ENCODE measurements at places on chromosomes 11 and 22.

GRCh38 chr22:38866399-38867123 lies 5.5 kb downstream of the CBX6 start:
- DNase-seq = no peak

DNA sequence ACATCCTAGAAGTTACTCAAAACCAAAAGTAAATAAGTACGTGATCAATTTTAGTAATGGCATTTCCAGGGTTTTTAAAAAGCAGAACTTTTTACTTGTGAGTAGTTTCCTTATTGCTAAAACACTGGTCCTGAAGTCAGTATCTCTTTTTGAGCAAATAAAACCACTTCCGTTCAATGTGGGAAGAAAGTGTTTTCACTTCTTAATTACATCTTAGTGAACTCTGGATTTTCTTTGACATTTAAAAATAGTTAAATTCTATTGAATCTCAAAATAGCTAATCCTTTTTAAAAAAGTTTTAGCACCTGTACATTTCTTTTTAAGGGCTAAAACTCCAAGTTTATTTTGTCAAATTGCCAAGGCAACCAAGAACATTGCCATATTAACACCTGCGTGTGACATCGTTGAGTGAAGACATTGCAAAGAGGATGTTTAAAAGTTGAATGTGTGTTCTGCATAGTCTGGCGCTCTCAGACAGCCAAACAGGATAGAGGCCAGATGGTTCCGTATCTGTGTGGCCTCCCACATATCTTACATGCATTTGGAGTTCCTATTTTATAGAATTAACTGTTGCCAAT lies 17.2 kb upstream of the OR5B21 start:
- DNase-seq = no peak

- peak; percentile 97 for DNase-seq
Observed at GRCh38 chr11:12411806-12412727, 34.7 kb downstream of the PARVA start.

DNA sequence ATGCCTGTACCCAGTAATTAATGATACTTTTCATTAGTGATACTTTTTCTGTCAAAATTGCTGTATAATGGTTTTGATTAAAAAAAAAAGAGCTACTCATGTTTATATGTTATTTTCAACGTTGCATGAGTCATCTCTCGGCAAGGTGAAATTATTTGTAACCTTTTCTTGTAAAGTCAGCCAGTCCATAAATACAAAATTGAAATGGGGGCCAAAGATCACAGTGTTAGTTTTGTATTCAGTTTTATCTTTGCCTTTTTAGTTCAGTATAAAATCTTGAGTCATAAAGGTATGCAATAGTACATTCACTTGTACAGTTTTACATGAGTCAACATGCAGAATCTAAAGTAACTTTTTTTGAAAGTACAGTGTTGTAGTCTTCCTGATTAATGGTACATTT lies 4.3 kb downstream of the ARHGEF12 start:
- no peak for DNase-seq

DNA sequence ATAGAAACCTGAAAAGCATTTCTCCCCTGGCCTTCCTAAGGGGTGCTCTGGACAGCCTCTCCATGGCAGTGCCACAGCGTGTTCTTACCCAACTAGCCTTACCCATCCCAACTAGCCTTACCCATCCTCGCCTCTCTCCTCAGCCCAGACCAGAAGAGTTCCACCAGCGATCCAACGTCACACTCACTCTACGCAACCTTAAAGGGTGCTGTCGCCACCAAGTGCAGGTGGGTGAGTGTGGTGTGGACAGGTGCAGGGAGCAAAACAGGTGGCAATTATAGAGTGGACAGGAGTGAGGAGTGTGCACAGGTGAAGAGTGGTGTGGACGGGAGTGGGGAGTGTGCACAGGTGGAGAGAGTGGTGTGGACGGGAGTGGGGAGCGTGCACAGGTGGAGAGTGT lies 17.8 kb downstream of the TMEM121B start:
- DNase-seq = no peak

- DNase-seq = peak; percentile 22
Observed at GRCh38 chr11:67303835-67304411, 593 bp downstream of the SSH3 start.

DNA sequence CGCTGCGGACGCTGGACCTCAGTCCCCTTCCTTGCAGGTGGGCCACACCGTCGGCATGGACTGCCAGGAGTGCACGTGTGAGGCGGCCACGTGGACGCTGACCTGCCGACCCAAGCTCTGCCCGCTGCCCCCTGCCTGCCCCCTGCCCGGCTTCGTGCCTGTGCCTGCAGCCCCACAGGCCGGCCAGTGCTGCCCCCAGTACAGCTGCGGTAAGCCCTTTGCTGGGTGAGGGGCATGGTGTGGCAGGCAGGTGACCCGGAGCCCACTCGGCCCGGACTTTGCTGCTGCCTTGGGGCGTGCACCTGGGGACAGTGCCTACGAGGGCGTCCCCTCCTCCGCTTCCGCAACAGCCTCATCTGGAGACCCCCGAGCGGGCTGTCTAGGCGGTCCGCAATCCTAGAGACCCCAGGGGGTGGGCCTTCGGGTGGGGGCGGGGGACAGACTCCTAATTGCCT lies 25.4 kb upstream of the MUC5B start:
- no peak for DNase-seq

- DNase-seq = peak; percentile 79
Observed at GRCh38 chr11:75347781-75348566, 3.5 kb downstream of the ARRB1 start.

GRCh38 chr11:2298795-2299761 lies 2.6 kb downstream of the C11orf21 start:
- DNase-seq = no peak

- no peak for DNase-seq
Observed at GRCh38 chr11:120577624-120578363, 66.2 kb downstream of the GRIK4 start.

DNA sequence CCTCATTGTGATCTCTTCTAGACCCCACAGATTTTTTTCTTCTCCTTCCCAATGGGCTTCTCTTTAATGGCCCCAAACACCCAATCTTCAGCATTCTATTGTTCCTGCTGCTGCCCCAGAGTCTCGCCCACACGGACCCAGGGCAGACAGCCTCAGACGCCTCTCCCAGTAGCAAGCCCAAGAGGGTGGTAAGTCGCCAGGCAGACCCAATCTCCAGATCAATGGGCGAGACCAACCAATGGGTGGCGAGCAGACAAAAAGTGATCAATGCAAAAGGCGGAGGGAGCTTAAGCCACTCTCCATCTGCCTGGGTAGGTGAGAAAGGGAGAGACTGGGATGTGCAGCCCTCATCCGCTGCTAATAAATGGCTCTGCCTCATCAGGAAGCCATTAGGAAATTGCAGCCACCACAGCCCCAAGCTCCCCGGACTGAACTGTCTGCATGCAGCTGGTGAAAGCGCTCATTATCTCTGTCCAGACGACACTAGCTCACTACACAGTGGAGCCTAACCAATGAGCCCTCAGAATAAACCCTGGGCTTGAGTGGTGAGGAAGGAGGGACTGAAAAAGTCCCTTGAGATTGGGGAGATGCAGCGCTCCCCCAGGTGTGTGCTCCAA lies 81.8 kb downstream of the ETS1 start:
- no peak for DNase-seq

DNA sequence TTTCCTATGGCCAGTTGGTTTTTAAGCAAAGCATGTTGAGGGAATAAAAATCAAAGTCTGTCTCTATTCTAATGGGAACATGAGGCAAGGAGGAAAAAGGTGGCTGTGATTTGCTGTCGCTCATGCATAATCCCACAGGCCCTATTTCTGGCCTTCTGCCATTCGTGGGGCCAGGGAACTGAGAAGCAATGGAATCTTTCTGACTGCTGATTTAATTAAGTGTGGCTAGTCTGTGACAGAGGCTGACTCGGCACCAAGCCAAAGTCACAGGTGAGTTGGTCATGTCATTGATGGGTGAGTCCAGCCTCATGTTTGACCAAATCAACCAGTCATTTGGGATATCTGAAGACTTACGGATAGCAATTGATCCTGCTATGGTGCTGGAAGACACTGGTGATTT lies 429.3 kb upstream of the CADM1 start:
- DNase-seq = no peak

DNA sequence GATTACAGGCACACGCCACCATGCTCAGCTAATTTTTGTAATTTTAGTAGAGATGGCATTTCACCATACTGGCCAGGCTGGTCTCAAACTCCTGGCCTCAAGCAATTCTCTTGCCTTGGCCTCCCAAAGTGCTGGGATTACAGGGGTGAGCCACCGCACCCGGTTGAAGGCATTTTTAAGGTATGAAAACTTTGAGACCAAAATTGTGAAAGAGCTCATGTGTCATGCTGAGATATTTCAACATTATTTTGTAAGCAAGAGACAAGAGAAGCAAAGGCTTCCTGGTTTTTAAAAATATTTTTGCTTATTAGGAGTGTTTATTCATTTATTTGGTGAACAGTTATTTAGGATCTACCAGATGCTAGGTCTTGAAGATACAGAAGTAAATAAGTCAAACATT lies 6.8 kb downstream of the NHERF4 start:
- peak; percentile 84 for DNase-seq

GRCh38 chr11:3002871-3003270 lies 10.7 kb upstream of the NAP1L4 start:
- DNase-seq = no peak

GRCh38 chr22:49307870-49308269 lies 519.8 kb downstream of the BRD1 start:
- no peak for DNase-seq

DNA sequence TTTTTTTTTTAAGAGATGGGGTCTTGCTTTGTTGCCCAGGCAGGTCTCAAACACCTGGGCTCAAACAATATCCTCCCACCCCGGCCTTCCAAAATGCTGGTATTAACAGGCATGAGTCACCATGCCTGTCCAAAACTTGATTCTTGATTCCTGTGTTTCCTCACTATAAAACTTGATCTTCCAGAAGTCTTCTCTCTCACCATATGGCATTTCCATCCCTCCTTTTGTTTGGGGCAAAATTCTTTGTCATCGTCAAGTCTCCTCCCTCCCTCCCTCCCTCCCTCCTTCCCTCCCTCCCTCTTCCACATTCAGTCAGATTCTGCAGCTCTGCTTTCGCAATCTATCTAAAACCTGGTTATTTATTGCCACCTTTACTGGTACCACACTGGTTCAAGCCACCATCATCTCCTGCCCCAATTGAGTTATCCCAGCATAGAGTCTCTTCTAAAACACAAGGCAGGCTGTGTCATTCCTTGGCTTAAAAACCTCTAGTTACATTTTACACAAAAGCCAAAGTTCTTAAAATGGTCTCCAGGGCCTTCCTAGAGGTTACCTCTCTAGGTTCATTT lies 65.0 kb upstream of the HORMAD2 start:
- peak; percentile 11 for DNase-seq

DNA sequence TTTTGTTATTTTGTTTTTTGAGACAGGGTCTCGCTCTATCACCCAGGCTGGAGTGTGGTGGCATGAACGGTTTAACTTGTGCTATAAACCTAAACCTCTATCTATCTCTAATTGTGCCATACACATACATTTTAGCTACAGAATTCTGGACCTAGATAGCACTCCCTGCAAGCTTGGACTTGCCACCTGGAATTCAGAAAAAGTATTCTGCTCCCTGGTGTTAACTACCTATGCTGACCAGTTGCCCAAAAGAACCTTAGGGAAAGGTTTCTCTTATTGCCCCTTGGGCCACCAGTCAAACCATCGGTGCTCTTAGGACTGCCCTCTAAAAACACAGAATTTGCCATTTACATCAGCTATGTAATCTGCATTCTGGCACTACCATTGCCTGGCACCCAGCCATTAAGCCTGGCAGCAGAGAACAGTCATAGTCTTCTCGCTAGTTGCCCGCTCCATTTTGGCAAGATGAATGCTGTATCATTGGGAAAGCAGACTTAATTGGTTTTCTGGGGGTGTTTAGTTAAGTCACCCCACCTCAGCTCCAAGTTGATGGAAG lies 55.3 kb downstream of the ETS1 start:
- no peak for DNase-seq

DNA sequence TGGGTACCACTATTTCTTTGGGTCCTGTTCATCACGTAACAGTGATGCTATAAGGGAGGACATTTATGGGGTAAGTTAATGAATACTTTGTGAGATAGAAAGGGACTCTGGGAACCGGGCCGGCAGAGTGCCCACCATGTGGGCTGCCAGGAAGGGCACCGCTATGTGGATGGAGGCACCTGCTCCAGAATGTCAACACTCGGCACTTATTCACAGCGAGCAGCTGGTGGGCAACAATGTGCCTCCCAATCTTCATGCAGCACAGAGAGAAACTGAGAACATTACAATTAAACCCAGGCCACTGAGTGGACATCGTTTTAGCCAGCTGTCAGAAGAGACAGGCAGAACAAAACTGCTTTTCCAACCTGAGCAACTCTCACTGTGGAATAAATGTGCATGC lies 15.8 kb upstream of the ELFN2 start:
- DNase-seq = no peak

DNA sequence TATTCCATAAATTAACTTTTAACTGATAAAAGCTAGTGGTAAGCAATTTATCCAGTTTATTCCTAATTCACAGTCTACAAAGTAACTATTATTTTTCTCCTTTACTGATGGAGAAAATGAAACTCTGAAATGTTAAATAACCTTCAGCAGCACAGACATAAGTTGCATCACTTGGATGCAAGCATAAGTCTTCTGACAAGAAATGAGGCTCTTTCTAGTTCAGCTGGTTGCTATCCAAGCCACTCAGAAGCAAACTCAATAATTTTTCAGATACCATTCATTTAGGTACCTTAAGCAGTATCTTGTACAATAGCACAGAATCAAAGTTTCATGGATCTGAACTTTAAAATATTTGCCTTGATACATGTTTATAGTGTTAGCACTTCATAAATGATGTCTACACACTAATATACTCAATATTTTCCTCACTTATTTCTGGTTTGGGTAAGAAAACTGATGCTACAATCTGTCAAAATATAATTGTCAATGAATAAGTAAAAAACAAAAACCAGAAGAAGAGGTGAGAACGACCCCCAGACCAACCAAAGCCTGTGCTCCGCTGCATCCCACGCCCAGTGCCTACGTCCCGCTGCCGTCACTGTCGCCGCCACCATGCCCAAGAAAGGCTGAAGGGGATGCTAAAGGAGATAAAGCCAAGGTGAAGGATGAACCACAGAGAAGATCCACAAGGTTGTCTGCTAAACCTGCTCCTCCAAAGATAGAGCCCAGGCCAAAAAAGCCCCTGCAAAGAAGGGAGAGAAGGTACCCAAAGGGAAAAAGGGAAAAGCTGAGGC lies 18.1 kb downstream of the FAM168A start:
- DNase-seq = peak; percentile 20

DNA sequence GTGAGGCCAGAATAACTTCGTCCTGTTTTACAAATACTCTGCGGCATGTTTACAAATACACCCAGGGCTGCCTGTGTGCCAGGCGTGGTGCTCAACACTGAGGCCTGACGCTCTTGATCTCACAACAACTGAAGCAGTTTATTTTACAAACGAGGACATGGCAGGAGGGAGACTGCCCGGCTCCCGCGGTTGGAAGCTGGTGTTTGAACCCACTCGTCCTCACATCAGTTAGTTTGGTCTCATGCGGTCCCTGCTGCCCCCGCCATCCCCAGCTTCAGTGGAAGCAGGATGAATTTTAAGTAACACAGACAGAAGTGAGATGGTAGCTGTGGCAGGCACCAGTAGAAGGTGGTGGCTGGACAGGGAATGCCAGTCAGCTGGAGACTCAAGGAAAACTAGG lies 16.4 kb downstream of the KIAA0930 start:
- no peak for DNase-seq

GRCh38 chr22:48511781-48512327 lies 1315.8 kb downstream of the BRD1 start:
- no peak for DNase-seq

- DNase-seq = no peak
Observed at GRCh38 chr22:48857202-48857805, 970.4 kb downstream of the BRD1 start.

- DNase-seq = no peak
Observed at GRCh38 chr11:3006505-3007260, 14.6 kb upstream of the NAP1L4 start.

Measured in amniotic epithelial cell (primary cell).